ENCODE measurements at places on chromosomes 2 and 18.

GRCh38 chr2:32922501-32922900 is 24.3 kb upstream of the LTBP1 start:
- no peak for DNase-seq

DNA sequence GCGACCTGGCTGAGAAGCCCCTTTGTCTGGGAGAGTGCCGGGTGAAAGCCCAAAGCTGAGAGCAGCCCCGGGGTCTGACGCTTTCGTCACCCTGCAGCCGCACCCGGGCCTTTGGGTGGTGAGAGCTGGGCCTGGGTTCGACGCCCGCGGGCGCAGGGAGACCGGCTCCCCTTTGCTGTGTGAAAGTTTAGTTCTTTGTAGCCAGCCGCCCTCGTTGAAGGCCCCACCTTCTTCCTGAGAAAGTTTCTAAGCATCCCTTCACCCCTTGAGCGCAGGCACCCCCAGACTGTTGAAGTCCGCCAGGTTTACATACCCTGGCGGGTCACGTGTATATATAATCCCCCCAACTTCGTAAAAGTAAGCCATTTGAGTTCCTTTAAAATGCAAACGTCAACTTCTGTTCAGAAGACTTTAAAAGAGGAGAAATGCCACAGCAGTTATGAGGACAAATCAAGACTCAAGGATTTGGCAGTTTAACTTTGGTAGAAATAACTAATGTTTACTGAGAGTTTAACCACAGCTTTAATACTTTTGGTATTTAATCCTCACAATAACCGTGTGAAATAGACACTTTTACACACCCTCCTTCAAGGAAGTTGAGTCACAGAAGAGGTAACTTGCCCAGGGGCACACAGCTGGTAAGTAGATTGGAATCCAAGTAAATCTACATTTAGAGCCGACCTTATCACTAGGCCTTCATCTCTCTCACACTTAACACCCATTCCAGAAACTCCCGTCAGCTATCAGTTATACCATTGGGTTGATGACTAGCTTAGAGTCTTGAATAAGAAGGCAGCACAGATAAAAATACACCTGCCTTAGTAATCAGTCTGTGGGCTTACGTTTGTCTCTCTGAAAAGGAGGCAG is 1.1 kb upstream of the MBOAT2 start:
- DNase-seq: no peak

GRCh38 chr2:226531061-226531810 is 268.4 kb downstream of the IRS1 start:
- DNase-seq: no peak

DNA sequence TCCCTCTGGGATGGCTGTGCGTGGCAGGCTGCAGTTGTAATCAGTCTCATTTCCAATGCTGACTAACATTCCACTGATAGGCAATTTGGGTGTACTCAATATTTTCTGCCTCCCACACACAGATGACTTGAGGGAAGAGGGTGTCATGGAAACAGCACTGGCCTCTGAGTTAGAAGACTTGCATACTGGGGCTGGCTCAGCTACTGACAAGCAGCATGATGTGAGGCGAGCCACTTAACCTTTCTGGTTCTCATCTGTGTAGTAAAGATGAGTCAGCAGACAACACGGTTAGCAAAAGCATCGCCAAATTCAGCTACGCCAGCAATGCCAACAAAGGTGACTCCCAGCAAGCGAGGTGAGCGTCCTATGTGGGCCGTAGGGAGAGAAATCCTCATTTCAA is 73.5 kb downstream of the COLEC12 start:
- no peak for DNase-seq

GRCh38 chr2:235048549-235048948 is 96.7 kb downstream of the SH3BP4 start:
- DNase-seq: no peak

GRCh38 chr18:21599585-21600525 is 649 bp downstream of the ESCO1 start:
- no peak for DNase-seq

DNA sequence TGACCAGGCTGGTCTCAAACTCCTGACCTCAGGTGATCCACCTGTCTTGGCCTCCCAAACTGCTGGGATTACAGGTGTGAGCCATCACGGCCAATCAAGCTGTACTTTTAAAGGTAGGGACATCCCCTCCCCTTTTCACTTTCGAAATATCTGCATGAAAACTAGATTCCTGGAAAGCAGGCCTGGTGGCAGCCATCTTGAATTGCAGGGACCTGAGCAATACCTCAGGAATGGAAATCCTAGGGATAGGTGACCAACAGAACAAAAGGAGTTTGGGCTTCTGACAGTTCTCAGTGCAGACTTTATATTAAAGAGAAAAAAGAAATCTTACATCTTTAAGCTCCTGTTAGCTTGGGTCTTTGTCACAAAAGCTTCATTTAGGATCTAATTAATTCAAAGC is 62.6 kb downstream of the KLF7 start:
- DNase-seq: no peak

GRCh38 chr18:37042381-37042780 is 213.5 kb downstream of the KIAA1328 start:
- DNase-seq: no peak

GRCh38 chr18:31736630-31737029 is 24.1 kb downstream of the SLC25A52 start:
- no peak for DNase-seq

DNA sequence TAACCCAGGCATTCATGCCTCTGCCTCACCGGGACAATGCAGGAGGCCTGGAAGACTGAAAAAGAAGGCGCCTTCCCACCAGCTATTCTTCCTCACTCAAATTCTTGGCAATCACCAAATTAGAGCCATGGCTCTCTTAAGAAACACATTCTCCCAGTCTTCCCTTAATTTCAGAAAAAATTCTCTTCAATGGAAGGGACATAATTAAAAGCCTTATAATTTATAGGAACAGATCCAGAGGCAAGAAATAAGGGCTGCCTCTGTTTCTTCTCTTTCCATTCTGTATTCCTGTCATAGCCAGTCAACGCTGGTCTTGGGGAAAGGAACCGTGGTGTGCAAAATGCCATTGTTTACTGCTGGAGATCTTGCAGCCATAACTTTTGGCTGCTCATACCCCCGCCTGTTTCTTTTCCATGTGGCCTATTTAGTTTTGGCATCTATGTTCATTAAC is 32.8 kb downstream of the DTNA start:
- no peak for DNase-seq

DNA sequence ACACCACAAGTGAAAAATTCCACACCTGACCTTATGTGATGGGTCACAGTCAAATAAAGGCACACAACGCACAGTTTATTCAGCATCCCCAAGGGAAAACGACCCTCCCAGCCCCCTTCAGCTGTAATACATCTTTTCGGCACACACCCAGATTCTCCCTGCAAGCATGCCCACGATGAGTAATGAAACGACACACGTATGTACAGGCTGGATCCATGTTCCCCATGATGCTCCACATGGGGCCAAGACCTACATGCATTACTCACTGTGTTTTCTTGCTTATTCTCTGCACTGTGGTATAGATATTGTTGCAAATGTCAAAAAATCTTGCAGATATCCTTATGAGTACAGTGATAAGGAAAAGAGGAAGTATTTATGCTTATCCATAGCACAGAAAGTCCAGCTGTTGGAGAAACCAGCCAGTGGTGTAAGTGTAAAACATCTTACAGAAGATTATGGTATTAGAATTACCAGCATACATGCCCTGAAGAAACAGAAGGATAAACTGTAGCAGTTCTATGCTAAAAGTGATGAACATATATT is 32.5 kb upstream of the SGPP2 start:
- no peak for DNase-seq

- DNase-seq: no peak
Observed at GRCh38 chr2:37091873-37092272, 7.6 kb downstream of the GPATCH11 start.

DNA sequence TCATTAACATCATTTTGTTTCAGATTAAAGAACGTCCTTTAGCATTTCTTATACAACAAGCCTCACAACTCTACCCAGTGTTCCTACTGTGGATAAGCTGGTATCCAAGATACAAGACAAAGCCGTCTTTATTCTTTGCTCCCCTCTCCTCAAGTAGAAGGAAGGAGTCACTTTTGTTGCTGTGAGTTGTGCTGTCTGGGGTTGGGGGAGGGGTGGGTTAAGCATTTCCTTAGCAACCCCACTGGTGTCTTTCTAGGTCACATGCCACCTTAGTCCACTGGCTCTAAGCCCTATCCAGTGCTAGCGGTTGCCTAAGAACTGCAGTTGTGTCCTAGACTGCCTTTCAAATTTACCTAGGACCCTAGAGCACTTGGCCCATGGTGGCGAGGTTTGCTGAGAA is 155.6 kb upstream of the PIEZO2 start:
- no peak for DNase-seq

GRCh38 chr2:185511925-185512324 is 226.7 kb upstream of the FSIP2 start:
- no peak for DNase-seq

- no peak for DNase-seq
Observed at GRCh38 chr2:14072338-14072737, 560.2 kb upstream of the LRATD1 start.

DNA sequence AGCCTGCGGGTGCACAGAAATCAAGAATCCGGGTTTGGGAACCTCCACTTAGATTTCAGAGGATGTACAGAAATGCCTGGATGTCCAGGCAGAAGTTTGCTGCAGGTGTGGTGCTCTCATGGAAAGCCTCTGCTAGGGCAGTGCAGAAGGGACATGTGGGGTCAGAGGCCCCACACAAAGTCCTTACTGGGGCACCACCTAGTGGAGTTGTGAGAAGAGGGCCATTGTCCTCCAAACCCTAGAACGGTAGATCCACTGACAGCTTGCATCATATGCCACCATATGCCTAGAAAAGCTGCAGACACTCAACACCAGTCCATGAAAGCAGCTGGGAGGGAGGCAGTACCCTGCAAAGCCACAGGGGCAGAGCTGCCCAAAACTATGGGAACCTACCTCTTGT is 833.0 kb downstream of the TMEM182 start:
- no peak for DNase-seq

DNA sequence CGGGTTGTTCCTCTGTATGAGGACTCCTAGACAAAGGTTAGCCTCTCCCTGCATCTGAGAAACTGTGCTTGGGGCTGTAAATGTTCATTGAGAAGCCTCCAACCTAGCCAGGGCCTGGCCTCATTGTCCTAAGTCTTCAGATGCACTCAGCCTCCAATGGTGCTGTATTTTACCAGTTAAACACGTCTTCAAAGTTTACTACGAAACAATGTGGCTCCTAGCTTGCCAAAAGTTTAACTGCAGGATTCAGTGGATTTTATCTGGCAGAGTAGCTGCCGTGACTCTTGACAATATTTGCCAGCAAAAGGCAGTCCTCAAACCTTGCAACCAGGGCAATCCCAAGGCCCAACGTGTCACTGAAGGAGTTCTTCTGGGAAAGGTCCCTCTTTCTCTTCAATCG is 1.1 kb downstream of the PID1 start:
- DNase-seq: no peak

GRCh38 chr2:191327484-191327883 is 82.3 kb downstream of the MYO1B start:
- no peak for DNase-seq

DNA sequence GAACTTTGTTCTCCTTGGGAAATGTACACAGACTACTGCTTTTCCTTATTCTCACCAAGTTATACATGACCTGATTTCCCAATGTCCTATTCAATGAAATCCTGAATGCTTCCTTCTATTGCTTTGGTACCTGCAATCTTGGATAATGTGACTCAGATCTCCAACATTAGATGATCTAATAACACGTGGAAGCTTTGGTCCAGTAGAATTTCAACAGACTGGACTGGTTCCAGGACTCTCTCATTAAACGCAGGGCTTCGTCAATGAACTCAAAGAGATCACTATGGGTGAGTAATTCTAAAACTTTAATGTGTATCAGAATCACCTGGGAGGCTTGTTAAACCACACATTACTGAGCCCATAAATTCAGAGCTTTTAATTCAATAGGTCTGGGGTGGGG is 413.6 kb upstream of the KCNH7 start:
- DNase-seq: no peak

DNA sequence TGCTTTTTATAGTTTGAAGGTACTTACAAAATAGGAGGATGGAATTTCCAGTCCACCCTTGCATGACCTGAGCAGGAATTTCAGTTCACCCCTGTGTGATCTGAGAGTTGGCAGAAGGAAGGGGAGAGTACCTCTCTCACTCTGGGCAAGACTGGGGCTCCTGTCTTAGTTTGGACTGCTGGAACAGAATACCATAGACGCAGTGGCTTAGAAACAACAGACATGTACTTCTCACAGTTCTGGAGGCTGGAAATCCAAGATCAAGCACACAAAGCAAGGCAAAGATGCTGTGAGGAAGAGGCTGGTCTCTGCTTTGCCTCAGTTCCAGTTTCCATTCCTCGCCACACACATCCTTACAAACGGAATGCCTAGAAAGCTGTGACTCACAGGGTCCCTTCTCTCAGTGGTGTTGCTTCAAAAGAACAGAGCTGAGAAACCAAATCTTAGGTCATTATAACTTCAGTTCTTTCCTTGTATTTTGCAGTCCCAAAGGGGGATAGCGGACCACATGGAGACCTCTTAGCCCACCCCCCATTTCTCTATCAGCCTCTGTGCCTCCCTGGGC is 108.8 kb upstream of the HAAO start:
- no peak for DNase-seq

DNA sequence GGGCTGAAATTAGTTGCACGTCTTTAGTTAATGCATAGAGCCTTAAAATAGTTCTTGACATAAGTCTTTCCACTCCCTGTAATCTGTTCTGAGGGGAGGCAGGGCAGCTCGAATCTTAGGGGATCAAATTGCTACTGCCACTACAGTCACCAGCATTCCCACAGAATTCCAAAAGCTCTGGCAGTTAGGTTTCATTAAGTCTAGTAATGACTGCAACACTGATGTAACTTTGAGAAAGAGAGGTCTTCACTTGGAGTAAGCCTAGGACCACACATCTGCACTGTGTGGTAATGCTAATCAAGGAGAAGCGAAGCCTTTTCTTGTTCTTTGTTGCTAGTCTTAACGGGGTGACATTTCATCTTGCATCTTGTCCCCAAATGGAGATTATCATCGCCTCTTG is 19.3 kb upstream of the NCK2 start:
- DNase-seq: no peak

DNA sequence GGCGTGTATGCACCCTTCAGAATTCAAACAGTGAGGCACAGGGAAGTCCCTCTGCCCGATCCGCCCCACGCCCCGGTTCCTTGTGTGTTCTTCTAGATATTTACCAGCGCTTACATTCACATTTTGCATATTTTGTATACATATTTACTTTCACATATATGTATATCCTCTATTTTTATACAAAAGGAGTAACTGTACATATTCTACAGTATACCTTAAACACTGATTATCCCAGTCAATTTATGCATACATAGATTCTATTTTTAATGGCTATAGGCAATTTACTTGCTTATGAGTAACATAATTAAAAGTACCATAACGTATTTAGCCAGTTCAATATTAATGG is 307 bp upstream of the DUSP11 start:
- DNase-seq: no peak

- DNase-seq: no peak
Observed at GRCh38 chr2:43631618-43632317, 5.3 kb upstream of the PLEKHH2 start.
